ENCODE measurements at places on chromosomes 12 and 14.

GRCh38 chr14:61322011-61322798 lies 826 bp downstream of the PRKCH start:
- no peak for ATAC-seq

DNA sequence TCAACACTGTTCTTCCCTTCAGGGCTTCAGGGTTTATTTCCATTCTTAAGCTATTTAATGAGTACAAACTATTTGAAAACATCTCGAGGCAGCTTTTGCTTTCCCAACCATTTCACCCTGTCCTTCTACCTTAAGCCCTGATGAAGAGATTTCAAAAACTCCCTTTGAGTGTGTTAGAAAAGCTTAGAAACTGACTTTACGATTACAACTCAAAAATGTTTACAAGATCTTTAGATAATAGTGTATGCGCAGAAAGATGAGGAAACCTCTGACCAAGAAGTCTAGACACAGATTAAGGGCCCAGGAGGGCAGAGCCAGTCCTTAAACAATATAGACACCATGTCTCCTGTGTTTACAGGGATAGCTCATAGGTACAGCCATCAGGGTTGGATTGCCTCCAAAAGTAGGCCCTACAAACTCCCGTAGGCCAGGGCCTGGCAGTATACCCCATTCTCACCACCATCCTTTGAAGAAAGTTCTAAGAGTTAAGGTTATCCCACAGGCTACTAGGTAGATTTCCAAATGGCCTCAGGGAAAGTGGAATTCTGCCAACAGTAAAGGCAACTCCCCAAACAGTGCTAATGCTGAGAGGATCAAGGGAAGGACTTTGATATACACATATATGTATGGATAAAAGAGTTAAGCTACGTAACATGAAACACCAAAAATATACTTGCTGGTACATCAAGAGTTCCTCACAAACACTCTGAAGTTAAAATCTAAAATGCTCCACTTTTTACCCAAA lies 11.4 kb upstream of the SOS2 start:
- ATAC-seq, result no peak

GRCh38 chr12:2745655-2746054 lies 49.1 kb upstream of the FKBP4 start:
- ATAC-seq, result no peak

- no peak for ATAC-seq
Observed at GRCh38 chr14:104939666-104940410, 15.2 kb downstream of the PLD4 start.

All from activated CD4-positive, CD25-positive, alpha-beta regulatory T cell treated with anti-CD3 and anti-CD28 coated beads, Interleukin-2, amount 50 U/mL, for 24 hours (primary cell).